HCT116 (cell line): ENCODE measurements at places on chromosomes 13 and 19.
A peak's percentile ranks its signal among the peaks of the same experiment; 100 is the strongest.

GRCh38 chr13:31891472-31891871 lies 140.1 kb upstream of the FRY start:
- no peak for DNase-seq

- no peak for DNase-seq
Measured at GRCh38 chr13:34151885-34152284, 333.9 kb downstream of the RFC3 start.

DNA sequence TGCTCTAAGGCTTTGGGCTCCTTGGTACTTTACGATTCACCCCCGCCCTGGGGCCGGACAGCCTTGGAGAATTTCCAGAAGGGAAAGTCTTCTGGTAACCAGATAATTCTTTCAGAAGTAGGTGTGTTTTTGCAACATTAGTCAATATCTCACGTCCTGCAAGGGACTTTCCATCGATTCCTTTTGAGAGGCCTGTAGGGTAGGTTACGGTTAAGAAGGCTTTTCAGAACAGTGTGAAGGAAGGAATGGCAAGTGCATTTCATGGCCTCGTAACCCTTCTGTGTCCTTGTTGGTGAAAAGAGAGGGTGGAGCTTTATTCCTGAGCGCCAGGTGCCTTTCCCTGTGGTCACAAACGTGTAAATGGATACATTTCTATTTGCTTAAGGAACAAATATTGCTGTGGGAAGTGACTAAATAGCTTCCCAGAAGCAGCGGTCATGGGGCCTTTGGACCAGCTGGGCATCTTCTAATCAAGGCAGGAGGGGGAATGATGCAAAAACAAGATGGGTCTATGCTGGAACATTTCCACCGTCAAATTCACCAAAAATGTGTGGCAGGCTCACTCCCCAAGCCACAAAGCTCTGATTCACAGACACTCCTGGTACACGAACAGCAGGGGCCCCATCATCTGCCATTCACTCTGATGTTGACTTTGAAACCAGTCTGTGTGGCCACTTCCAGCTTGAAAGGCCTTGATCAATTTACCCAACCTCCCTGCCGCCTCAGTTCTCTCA lies 99.2 kb downstream of the ANKRD10 start:
- DNase-seq, result no peak

DNA sequence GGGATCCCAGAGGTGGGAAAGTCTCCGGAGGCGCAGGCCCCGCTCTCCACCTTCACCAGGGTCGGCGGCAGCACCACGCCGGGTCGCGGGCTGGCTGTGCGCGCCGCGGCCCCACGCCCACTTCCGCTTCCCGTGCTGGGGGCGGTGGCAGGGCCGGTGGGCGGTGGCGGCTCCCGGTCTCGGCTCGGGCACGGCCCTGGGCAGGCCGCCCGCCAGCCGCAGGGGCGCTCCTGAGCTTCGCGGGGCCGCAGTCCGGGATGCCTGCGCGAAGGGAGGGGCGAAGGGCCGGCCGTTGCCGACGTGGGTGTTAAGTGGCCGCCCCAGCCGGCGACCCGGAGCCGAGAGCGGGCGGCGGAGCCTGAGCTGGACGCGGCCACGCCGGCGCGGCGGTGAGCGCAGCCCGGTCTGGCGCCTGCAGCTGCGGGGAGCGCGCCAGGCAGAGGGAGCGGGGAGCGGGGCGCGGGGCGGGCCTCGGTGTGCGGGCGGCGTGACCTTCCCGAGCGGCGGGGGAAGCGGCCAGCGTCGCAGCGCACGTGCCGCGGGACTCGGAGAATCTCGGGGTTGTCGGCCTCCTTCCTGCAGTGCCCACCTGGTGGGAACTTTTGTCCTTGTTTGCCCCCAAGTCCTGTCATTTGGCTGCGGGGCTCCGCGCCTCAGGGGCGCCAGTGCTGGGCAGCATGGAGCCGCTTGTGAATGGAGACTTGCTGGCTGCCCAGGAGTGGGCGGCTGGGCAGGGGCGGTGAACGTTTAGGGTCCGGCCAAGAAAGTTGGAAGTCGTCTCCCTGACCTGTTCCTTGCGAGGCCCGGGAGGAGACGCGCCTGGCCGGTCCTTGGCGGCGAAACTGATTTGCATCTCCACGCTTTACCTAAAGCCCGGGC lies at the start of gene SLC25A15:
SLC25A15 (plus strand) TSS at position 337 of the 879 bp plus-strand sequence. CDS start 3,616 bp downstream, outside the sequence.
- DNase-seq, result peak; percentile 48

DNA sequence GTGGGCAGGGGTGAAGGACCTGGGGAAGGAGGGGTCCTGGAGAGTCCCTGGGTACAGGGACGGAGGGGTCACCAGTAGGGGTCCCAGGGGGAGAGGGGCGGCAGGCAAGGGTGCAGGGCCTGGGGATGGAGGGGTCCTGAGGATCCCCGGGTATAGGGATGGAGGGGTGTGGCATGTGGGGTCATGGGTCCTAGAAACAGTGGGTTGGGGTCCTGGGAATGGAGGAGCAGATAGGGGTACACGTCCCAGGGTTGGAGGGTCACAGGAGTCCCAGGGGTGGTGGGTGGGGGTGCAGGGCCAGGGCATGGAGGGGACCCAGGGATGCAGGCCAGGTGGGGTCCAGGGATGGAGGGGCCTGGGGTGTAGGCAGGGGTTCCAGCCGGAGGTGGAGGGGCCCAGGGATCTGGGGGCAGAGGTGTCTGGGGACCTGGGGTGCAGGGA lies 1.4 kb downstream of the BTBD2 start:
- DNase-seq, result no peak

DNA sequence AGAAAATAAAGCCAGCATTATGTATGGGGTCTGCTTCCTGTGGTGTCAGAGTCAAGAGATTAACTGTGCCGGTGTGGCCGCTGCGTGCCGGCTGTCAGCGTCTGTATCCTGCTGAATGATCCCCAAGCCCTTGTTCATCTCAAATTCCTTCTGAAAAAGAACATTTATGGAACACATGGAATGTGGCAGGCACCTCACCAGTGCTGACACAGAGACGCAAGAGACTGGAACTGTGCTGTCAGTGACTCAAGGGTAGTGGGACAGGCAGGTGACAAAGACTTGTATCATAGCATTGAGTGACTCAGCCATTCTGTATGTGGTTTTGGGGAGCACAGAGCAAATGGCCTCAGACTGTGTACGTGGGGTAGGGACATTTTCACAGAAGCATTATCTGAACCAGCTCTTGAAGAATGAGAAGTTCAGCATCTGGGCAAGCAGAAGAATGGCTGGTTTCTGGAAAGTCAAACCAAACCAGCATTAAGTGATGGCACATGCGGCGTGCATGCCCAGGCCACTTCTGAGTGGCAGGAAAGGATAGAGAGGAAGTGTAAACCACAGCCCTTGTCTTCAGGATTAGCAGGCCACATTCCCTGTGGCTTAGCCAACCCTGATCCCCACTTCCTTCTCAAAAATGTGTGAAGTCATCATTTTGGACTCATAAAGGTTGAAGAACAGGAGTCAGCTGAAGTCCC lies 54.0 kb upstream of the IRS2 start:
- DNase-seq, result peak; percentile 66

- no peak for DNase-seq
Measured at GRCh38 chr13:112855859-112856258, 113.2 kb upstream of the MCF2L start.

GRCh38 chr13:26824581-26824980 lies 64.0 kb upstream of the GPR12 start:
- DNase-seq, result no peak

DNA sequence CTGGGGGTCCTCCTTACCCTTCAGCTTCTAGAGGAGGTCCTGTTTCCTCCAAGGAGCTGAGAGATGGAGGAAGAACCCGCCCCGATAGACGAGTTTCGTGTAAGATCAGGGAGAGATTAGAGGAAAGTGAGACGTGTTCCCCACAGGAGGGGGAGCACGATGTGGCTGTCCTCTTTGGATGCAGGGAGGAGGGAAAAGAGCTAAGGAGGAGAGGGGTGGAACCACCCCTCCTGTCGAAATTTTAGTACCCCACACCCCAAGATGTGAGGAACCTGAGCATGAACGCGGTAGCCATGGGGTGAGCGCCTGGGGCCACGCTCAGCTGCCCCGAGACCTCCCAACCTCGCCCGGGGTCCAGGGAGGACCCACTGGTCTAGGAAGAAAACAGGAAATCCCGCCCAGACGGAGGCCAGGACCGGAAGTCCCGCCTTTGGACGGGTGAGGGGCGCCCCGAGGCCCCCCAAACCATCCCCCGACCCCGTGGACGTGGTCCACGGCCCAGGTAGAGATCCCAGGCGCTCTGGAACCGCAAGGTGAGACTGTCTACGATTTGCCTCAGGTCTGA lies 1.2 kb downstream of the AKT1S1 start:
- no peak for DNase-seq

GRCh38 chr13:24133021-24133795 lies 27.3 kb upstream of the SPATA13 start:
- DNase-seq, result no peak

DNA sequence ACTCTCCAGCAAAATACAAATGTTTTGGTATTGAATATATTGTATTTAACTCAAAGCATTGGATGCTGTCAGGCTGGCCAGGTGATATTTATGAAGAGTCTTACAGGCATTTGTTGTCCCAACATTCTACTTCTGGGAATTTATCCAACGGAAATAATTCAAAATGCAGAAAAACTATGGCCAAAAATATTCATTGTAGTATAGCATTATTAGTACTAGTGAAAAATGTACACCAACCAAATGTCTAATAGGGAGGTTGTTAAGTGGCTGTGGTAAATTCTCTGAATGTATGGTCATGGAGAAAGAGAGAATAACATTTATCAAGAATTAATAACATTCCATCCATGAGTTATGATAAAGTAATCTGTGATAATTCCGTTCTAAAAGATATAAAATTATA lies 38.6 kb upstream of the GAS6 start:
- DNase-seq, result no peak

DNA sequence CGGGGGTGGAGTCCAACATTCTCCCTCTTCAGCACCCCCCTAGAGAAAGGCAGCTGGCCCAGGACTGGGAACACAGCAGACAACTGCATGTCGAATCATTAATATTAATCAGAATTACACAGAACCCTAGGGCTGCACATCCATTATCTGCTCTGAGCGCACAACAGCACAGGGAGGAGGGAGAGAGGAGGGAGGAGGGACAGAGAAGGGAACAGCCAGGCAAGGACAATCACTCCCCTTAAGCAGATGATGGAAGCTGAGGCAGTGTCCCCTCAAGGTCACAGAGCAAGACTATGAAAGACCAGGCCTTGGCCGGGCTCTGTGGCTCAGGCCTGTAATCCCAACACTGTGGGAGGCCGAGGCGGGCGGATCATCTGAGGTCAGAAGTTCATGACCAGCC lies 25.7 kb downstream of the TLE6 start:
- no peak for DNase-seq

DNA sequence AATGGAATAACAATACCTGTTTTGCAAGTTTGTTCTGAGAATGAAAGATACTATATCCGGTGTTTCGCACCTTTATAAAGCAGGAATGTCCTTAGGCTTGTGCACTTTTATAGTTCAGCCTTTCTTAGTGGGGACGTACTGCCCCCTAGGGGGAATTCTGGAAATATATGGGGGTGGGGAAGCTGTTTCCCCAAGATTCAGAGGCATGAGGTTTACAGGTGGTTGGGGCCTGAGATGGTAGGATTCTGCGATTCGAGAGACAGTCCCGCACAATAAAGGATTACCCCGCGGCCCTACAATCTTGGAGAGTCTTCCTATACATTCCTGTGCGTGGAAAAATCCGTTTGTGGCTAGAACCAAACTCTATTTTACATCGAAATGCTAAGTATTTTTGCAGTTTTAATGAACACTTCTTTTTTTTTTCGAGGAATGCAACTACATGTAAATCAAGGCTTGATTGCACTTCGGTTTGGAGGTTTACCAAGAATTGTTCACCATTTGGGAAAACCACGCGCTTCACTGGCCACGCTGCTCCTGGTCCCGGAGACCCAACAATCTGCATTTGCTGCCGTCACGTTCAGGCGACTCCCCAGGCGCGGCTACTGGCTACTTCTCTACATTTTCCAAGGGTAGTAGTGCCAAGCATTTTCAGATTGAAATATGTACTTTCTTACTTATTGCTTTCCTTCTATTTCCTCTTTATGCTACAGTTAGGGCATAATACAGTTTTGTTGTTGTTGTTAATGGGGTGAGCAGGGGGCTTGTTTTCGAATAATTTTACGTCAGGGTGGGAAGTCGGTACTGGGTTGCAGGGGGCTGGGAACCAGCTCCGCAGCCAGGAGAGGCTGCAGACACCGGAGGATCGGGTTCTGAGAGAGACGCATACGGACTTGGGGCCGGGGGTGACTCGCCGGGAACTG lies 830 bp downstream of the NEK5 start:
- peak; percentile 63 for DNase-seq

GRCh38 chr13:111854403-111854802 lies 212.5 kb upstream of the SOX1 start:
- DNase-seq, result no peak

- no peak for DNase-seq
Measured at GRCh38 chr19:10001899-10002298, 8.4 kb downstream of the COL5A3 start.

GRCh38 chr19:44954278-44954648 lies 917 bp upstream of the CLPTM1 start:
- DNase-seq, result no peak

DNA sequence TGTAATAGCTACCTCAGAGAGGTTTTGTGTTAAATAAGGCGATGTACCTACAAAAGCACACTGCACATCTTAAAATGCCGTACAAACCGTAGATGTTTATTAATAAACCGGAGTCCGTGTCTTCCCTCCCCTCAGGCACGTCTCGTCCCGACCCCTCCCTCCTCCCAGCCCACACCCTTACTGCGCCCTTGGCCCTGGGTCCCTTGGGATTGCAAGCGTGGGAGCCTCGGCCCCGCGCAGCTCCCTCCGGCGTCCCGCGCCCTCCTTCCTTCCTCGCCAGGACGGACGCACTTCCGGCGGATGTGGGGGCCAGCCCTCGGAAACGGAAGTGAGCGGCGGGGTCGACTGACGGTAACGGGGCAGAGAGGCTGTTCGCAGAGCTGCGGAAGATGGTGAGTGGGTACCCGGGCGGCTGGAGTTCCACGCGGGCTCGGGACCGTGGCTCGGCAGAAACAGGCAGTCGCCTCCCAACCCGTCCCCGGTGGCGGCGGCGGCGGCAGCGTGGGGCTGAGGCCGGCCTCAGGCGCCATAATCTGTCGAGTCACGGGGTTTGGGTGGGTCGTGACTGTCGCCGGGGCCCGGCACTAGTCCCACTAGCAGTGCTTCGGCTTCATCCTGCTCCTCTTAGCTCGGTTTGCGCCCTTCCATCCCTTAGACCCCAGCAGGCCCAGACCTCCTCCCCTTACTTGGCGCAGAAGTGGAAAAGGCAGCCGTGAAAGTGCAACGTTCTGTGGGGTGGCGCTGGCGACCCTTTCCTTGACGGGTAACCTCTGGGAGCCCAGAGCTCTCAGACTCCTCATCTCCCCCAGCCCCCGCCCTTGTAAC lies at the start of gene POMP:
POMP (plus strand) TSS at position 335 of the 825 bp plus-strand sequence; CDS start at position 390, 55 bp downstream.
- DNase-seq, result peak; percentile 68

- DNase-seq, result no peak
Measured at GRCh38 chr13:110150384-110151101, 156.4 kb downstream of the COL4A1 start.

- no peak for DNase-seq
Measured at GRCh38 chr13:48266701-48267639, 34.0 kb downstream of the ITM2B start.

GRCh38 chr19:4492337-4493103 lies 20.4 kb downstream of the HDGFL2 start:
- DNase-seq, result no peak

GRCh38 chr13:49314344-49314882 lies 66.7 kb downstream of the CDADC1 start:
- DNase-seq, result peak; percentile 16
